ENCODE measurements at places on chromosomes 16 and 17. TPM values are rescaled to one million over a fixed set of nuclear protein-coding genes. Genes with fewer than 3 reads are reported as not detected.

Gene SDR42E2
- total RNA-seq = not detected

Gene KRTAP9-8
- total RNA-seq = not detected

Gene SRL
- total RNA-seq = 0.38 TPM

Gene CSH1
- not detected for total RNA-seq

Gene TOP2A
- 28.6 TPM for total RNA-seq

Gene ABCC12
- total RNA-seq = not detected

Gene SLC6A2
- not detected for total RNA-seq

Gene SOST
- not detected for total RNA-seq

Gene MEOX1
- 6.1 TPM for total RNA-seq

Gene ANKRD40CL
- not detected for total RNA-seq

Gene DHRS7C
- total RNA-seq = not detected

Gene NPEPPS
- total RNA-seq = 149 TPM

Gene PCTP
- total RNA-seq = 12.4 TPM

Gene KLHL36
- total RNA-seq = 31.5 TPM

Gene ITGAX
- 4.5 TPM for total RNA-seq

Gene TPSG1
- total RNA-seq = not detected

Gene PABPN1L
- total RNA-seq = not detected

Gene STARD3
- total RNA-seq = 27.3 TPM

Gene ALDH3A1
- 2,454 TPM for total RNA-seq

Gene TMEM235
- 0.26 TPM for total RNA-seq

Gene PIRT
- not detected for total RNA-seq

Gene CTRB2
- not detected for total RNA-seq

Gene FUS
- total RNA-seq = 66.4 TPM

Gene OSGIN1
- 13.6 TPM for total RNA-seq

Gene UMOD
- not detected for total RNA-seq

Gene SLC2A4
- 3.1 TPM for total RNA-seq

Gene PYY
- not detected for total RNA-seq

Gene KRT9
- 0.61 TPM for total RNA-seq

Gene VTN
- total RNA-seq = not detected

Gene RDM1
- 0.38 TPM for total RNA-seq

Gene MGAT5B
- total RNA-seq = not detected

Gene RUNDC3A
- total RNA-seq = 0.57 TPM

Gene TERF2IP
- total RNA-seq = 35.1 TPM

Gene XPO6
- 74.0 TPM for total RNA-seq

Gene TEX19
- not detected for total RNA-seq

Gene KRT32
- total RNA-seq = 5.0 TPM

Measured in esophagus squamous epithelium (tissue), 5 donors.